ENCODE measurements at places on chromosomes 3 and 15.
A peak's percentile ranks its signal among the peaks of the same experiment; 100 is the strongest.

GRCh38 chr3:171374260-171374659 is 85.9 kb downstream of the TNIK start:
- no peak for DNase-seq

GRCh38 chr3:176951586-176952292 is 245.5 kb downstream of the TBL1XR1 start:
- no peak for DNase-seq

DNA sequence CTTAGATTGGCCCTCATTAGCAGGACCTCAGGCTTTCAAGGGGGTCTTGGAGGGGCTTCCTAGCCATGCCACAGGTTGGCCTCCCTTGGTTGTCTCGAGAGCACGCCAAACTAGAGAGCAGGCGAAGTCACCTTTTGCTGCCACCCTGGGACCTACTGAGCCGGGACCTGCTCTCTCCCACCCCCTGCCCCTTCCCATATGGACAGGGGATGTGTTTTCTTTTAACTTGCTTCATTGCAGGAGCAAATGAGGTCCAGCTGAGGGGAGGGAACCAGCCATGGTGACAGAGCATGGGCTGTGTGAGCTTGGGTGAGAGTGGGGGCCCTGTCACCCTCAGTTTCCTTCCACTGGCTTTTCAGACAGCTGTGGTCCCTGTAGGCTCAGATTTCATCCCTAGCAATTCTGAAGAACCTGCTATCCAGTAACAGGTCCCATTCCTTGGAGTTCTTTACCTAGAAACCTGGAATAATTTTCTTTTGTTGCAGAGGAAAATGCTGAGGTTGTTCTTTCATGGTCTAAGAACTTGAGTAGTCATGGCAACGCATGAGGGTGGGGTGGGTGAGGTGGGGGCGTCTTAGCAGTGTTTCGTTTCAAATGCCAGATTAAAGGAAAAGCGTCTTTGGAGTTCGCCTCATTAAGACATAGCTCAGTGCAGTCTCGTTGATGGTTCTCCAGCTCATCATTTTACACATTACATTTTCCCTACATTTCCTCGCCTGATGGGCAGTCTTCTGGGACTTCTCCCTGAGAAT is 20.1 kb upstream of the MAGEF1 start:
- no peak for DNase-seq

GRCh38 chr15:75631935-75632334 is 6.4 kb upstream of the SNUPN start:
- no peak for DNase-seq

- DNase-seq, result no peak
These were observed 9.2 kb upstream of the ITGA11 start for GRCh38 chr15:68441045-68441743.

DNA sequence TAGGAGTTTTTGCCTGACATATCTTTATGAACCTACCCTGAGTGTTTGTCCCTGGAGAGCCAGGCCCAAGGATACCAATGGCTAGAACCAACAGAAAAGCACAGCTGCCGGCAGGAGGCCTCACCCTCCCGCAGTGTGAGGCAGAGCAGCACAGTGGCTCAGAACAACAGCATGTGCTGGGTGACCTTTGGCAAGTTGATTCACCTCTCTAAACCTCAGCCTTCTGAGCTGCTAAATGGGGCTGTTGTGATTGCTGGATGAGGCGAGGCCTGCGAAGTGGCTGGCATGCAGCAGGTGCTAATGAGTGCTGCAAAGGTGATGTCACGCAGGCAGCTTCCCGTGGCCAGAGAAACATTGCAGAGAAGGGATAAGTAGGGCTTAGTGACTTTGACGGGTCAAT is 23.3 kb downstream of the IDH2 start:
- no peak for DNase-seq

- DNase-seq, result no peak
These were observed 180.5 kb downstream of the TCF12 start for GRCh38 chr15:57098896-57099295.

DNA sequence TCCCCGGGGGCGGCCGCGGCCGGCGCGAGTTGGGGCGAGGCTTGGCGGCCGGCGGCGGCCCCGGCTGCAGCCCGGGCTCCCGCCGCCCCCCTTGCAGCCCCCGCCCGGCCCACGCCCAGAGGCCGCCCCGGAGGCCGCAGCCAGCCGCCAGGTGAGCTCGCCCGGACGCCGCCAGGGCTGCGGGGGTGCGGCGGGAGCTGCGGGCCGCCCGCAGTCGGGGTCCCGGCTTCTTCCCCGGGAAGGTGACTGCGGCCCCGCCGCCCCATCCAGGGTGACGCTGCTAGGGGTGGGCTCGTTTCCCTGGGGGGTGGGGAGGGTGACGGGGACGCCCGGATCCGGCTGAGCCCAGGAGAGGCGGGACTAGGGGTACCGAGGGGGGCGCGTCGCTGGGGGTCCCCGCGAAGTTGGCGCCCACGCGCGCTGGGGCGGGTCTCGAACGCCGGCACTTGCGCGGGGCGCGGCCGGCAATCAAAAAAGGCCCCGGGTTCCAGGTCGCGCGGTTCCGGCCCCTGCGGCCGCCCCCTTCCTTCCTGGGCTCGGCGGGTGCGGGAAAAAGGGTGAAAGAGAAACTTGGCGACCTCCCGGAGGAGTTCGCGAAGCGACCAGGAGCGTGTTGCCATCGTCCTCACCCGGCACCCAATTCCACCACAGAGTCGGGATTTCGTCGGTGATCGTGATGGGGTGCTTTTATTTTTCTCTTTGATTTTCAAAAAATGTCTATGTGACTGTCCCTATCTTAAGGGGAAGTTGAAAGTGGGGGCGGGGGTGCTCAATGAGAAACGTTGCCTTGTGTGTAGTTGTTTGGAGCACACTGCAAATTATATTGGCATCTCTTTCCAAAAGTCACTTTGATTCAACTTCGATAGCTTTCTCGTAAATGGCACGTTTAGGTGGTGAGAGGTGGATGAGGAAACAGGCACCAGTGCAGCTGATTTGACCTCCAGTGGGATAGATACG is 619 bp downstream of the ATXN7 start:
- DNase-seq, result peak; percentile 78

- DNase-seq, result peak; percentile 43
These were observed 162.0 kb downstream of the KLF13 start for GRCh38 chr15:31488437-31489204.

DNA sequence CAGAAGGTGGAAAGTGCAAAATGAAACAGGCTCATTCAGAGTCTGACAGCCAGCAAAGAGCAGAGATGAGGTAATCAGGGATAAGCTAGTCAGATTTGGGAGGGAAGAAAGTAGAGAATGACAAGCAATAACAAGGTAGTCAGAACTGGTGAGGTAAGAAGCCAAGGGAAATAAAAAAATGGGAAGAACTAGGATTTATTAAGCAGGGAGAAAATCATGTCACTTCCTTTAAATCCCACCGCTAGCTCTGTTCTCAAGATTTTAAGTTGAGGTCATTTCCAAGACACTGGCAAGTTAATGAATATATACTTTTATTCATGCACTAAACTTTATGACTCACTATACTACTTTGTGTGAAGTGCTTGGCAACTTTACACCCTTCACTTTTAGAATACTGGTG is 1106.8 kb downstream of the IGSF11 start:
- no peak for DNase-seq

DNA sequence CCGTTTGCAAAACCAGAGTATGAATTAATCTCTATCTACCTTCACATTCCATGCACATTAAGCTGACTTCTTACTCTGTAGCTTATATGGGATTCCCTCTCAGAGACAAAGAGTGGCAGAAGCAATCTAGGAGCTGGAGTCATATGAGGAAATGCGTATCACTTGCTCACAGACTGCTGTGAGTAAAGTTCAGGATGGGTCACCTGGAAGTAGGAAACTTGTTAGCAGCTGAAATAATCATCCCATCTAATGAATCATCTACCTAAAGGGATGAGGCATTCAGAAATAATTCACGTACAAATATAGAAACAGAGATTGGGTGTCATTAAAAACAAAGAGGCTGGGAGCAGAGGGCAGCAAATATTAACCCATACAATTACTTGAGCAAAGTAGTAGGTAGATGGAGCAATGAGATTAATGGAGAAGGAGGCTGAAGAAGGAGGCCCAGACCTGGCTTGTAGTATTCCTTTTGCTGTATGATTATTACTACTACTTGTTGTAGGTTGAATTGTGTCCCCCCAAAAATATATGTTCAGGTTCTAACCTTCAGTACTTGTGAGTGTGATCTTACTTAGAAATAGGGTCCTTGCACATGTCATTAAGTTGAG is 866.3 kb downstream of the ROBO2 start:
- no peak for DNase-seq

DNA sequence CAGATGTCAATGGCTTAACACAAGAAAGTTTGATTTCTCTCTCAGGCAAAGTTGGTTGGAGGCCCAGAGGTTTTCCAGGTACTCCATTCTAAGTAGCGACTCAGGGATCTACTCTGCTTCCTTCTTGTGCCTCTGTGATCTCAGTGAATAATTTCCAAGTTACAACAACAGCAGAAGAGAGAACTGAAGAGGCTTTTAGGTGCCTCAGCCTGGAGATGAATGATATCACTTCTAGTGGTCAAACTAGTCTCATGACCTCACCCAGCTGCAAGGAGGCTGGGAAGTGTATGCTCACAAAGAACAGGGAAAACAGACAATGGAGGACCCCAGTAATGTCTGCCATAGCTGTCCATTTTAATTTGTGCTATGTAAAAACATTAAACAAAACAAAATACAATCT is 4.6 kb upstream of the PRICKLE2 start:
- no peak for DNase-seq

DNA sequence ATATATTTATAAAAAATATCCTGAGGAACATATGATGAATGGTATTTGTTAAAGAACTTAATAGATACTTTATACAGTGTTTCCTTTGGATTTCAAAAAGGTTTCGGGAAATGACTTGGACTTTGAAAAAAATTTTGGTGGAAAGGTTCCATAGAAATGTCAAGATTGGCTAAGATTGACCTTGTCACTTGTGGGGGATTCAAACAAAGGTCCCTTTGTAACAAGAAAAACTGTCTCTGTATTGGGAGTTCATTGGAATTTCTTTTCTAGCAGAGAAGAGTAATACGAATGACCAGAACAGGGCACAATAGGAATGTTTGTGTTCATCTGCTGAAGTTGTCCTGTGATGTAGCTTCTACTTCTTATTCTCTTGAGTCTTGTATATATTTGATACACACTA is 43.2 kb downstream of the ARHGEF26 start:
- no peak for DNase-seq

- no peak for DNase-seq
These were observed 5.6 kb upstream of the MFGE8 start for GRCh38 chr15:88918738-88919137.

DNA sequence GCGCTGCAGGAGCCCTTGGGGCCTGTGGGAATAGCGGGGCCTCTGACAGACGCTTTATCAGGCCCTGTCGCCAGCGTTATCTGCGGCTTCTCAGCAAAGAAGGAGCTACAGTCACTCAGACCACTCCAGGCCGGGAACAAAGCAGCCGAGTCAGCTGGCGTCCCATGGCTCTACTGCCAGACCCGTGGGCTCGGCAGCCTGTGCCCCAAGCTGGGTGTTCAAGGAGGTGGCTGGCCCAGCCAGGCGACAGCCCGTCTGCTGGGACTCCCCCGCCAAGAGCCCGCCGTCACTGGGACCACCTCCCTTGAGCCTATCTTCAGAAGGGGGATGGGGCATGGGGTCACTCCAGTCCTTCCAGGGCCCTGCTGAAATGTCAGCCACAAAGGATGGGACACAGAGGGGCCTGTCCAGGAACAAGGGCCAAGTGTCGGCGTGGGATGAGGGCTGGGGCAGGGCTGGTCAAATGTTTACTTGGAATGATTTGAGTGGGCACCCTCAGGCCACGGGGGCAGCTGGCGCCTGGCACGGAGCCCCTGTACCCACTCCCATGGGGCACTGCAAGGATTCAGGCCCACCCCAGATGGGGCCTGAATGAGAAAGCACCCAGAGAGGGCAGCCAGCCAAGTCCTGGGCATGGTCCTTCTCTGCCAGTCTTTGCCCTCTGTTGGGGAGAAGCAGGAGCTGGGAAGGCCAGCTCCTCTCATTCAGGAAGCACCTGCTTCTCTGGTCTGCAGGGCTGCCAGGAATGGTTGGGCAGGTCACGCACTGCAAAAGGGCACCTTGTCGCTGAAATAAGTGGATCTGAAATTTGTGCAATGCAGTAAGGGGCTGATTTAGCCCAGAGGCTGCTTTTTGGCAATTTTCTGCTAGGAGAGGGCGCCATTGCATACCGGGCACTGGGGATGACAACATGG is 148.3 kb downstream of the SMAD6 start:
- no peak for DNase-seq

DNA sequence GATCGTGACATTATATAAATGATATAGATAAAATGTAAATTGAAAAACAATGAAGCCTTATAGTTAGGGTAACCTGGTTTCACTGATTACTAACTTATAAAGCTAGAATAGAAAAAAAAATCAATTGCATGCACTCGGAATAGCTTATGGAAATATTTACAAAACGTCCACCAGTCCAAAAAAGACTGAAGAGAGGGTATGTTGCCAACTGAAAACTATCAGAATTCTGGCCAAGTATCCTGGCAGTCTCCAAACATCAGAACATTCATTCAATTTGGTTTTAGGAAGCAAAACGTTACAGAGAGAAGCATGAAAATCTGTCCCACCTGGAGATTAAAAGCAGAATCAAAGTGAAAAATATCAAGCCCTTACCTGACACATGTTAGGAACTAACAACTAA is 892.4 kb downstream of the ROBO1 start:
- DNase-seq, result no peak

- no peak for DNase-seq
These were observed 23.3 kb downstream of the SLC6A20 start for GRCh38 chr3:45773072-45773471.

DNA sequence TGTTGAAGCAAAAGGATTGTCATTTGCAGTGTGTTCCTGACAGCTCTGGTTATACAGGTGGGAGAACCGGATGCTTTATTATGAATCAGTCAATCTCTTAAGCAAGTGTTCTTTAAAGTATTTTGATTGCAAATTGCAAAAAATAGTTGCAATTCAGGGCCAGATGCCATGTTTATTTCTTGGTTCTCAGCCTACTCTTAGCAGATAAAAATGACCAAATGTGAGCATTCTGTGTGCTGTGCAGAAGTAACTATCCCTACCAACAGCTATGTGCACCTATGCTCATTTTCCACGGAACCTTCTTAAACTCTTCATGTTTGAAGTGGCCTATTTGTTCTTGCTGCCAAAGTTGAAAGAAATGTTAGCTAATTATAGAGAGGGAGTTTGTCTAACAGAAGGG is 262.3 kb upstream of the RASGRP1 start:
- DNase-seq, result no peak

Measured in KG1 (cell line).